ENCODE measurements at places on chromosomes 12 and 14. TPM values are rescaled to one million over a fixed set of nuclear protein-coding genes. Genes with fewer than 3 reads are reported as not detected.

DNA sequence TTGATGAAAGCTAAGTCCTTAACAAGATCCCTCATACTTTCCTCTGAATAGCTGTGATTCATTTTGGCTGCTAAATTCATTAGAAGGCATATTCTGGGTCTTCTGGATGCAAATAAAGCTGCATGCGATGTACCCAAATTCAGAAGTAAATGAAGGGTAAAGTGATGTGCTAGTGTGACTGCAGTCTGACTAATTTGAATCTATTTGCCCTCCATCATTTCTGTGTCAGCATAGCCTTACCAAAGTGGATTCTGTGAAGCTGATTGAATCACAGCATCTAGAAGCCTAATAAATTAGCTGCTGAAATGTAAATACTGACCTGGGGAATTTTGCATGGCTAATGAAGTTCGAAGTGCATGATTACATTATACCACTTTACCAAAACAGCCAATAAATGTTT is 162.2 kb downstream of the TPH2 start:
- no peaks in the 10 kb centered on the region for H3K27me3 ChIP-seq
- H3K36me3 ChIP-seq, result no peaks in the 10 kb centered on the region
- H3K4me1 ChIP-seq, result no peaks in the 10 kb centered on the region
- DNase-seq, result no peak

GRCh38 chr12:117282490-117282889 is 78.9 kb downstream of the NOS1 start:
- no peak overlapping the region for H3K27ac ChIP-seq
- H3K4me3 ChIP-seq, result no peak overlapping the region
- no peaks in the 10 kb centered on the region for H3K36me3 ChIP-seq
- no peak for DNase-seq
- no peaks in the 10 kb centered on the region for H3K4me1 ChIP-seq
- H3K27me3 ChIP-seq, result peaks cover 8% of the 10 kb centered on the region

GRCh38 chr14:77918448-77918847 is 118.5 kb downstream of the ADCK1 start:
- H3K4me1 ChIP-seq, result no peaks in the 10 kb centered on the region
- H3K27ac ChIP-seq, result no peak overlapping the region
- H3K4me3 ChIP-seq, result no peak overlapping the region
- DNase-seq, result no peak

DNA sequence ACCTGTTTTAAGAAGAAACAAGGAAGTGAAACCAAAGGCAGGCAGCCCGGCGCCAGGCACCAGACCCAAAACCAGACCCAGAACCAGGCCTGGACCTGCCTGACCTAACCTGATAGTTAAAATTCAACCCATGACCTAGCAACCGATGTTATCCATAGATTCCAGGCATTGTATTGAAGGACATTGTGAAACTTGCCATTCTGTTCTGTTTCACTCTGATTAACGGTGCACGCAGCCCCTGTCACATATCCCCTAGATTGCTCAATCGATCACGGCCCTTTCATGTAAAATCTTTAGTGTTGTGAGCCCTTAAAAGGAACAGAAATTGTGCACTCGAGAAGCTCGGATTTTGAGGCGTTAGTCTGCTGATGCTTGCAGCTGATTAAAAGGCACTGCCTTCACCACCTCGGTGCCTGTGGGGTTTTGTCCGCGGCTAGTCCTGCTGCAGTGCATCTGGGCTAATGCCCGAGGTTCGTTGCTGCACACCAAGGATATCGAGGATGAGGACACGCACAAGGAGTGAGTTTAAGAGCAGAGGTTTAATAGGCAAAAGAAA is 262.5 kb upstream of the TMEM132C start:
- no peaks in the 10 kb centered on the region for H3K36me3 ChIP-seq
- no peaks in the 10 kb centered on the region for H3K27me3 ChIP-seq
- H3K27ac ChIP-seq, result no peak overlapping the region

TRIM9 gene
- total RNA-seq, result 0.92 TPM

- H3K27ac ChIP-seq, result no peak overlapping the region
- peaks cover 13% of the 10 kb centered on the region for H3K4me1 ChIP-seq
Observed at GRCh38 chr12:2640281-2640680, 154.5 kb upstream of the FKBP4 start.

CIROP gene
- not detected for total RNA-seq

GRCh38 chr12:131218026-131218922 is 264.6 kb downstream of the ADGRD1 start:
- H3K4me3 ChIP-seq, result no peak overlapping the region
- no peak overlapping the region for H3K27ac ChIP-seq
- H3K27me3 ChIP-seq, result no peaks in the 10 kb centered on the region
- peaks cover 4% of the 10 kb centered on the region for H3K4me1 ChIP-seq

DNA sequence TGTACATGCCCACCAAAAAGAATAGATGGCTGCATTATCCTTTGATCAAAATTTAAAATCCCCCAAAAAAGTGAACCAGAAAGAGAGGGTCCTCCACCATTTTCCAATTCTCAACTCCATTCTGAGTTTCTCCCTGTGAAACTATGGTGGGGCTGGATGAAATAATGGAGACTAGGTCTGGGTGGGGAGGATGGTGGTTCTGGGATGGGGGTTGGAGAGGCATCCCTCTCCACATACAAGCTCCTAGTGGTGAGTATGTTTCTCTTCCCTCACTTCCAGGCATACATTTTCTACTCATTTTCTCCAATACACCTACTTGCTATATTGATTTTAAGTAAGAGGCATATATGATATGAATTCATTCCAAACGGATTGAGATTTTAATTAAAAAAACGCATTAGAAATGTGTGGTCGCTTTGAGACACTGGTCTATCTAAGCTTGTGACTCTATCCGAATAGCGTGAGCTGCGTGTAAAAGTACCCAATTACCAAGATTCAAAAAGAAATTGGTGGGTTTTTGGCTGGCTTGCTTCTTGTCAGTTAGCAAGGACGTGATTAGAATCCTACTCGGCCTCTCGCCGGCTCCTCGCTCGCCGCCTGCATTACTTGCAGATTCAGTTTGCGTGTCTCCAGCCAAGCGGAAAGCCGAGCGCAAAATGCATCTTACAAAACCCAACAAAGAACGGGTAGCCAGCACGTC is 3.4 kb downstream of the ASCL1 start:
- H3K36me3 ChIP-seq, result no peaks in the 10 kb centered on the region
- peaks cover 12% of the 10 kb centered on the region for H3K4me1 ChIP-seq
- peaks cover 95% of the 10 kb centered on the region for H3K27me3 ChIP-seq
- no peak overlapping the region for H3K27ac ChIP-seq

DNA sequence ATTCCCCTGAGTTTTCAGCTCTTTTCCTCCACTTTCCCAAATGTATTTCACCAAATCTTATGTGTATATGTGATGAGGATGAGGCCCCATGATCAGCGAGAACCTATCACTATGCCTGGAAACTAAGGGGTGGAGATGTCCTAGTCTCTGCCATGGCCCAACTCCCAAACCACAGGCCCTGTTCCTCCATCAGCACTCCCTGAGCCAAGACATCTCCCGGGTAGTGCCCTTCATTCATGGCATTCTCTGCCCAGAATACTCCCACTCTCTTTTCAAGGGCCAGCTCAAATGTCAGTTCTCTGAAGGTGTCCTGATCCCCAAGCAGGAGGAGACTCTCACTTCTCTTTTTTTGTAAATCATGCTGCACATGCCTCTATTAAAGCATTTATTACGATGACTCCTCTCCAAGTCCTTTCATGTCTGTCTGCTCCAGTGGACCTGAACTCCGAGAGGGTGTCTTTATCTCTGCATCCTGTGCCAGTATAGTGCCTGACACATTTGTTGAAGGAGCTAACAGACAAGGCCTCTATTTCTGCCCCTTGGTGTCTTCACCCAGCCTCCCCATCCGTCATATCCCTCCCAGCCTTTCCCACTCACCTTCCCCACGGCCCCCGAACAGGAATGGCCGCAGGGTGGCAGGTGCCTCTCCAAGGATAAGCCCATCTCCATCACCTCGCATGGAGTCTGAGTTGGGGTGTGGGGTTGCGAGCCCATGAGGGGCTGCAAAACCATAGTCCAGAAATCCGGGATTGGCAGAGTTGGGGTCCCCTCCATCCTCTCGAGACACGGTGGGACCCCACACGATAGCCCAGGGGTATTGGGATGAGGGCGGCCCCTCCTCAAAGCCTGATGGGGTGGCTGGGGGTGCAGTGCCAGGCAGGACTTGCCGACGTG is 3.7 kb downstream of the PIANP start:
- H3K36me3 ChIP-seq, result no peaks in the 10 kb centered on the region
- no peak overlapping the region for H3K4me3 ChIP-seq
- H3K4me1 ChIP-seq, result peaks cover 12% of the 10 kb centered on the region
- DNase-seq, result no peak
- peaks cover 46% of the 10 kb centered on the region for H3K27me3 ChIP-seq

DNA sequence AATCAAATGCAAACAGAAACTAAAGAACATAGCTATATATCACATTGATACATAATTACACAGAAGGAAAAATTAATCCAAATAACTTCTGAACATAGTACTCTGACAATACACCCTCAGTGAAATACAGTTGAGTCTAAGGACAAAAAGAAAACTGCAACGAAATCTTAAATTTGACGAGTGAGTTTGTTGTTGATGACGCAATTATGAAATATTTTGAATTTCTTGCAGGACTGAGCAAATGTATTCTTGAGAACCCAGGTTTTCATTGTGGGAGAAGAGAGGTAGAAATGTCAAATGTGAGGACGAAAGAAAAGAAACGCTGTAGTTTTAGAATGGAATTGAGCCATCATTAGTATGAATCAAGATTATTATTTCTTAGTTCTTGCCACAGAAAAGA is 46.3 kb downstream of the EGLN3 start:
- H3K4me1 ChIP-seq, result no peaks in the 10 kb centered on the region
- no peaks in the 10 kb centered on the region for H3K36me3 ChIP-seq
- no peak overlapping the region for H3K4me3 ChIP-seq
- no peak overlapping the region for H3K27ac ChIP-seq

DNA sequence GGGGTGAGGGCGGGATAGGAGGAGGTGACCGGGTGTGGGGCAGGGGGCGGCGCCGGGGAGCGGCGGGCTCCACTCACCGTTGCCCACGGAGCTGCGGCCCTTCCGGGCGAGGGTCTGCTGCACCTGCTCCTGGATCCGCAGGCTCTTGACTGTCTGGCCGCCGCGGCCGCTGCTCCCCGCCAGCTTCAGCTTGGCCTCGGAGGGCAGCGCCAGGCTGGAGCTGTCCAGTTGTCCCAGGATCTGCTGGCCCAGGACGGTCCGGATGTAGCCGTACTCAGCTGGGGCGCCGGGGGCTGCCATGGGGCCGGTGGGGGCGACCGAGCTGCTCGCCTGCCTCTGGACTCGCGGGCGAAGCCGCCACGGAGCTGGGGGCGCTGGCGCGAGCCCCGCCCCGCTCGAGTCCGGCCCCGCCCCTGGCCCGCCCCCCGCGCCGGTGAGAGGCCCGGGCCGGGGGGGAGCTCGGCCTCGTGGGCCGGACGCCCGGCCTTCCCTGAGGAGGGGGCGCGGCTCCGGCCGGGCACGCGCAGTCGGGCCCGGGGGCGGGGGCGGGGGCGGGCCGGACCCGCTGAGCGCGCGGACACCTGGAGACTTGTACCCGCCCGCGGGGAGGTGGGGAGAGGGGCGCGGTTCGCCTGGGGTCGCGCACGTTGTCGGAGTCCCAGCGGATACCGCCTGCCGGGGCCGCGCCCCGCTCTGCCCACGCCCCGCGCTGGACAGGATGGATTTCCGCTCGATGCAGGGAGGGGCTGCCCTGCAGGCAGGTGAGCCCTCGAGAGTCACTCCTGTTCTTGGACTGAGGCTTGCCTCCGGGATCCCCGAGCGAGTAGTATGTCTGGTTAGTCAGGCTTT is at the start of gene PKP2:
PKP2 (minus strand) TSS at position 346 of the 849 bp plus-strand sequence; CDS start at position 300, 46 bp downstream.
- DNase-seq, result peak; percentile 80
- H3K36me3 ChIP-seq, result no peaks in the 10 kb centered on the region
- peak within 1 kb of the TSS; percentile 49 for H3K27ac ChIP-seq
- peaks cover 45% of the 10 kb centered on the region for H3K4me1 ChIP-seq
- H3K4me3 ChIP-seq, result peak within 1 kb of the TSS; percentile 63

- no peak for DNase-seq
- no peaks in the 10 kb centered on the region for H3K36me3 ChIP-seq
- no peak overlapping the region for H3K4me3 ChIP-seq
- H3K27me3 ChIP-seq, result peaks cover 73% of the 10 kb centered on the region
Observed at GRCh38 chr12:49334681-49335080, 2.3 kb downstream of the C1QL4 start.

GRCh38 chr14:91202234-91202974 is 42.1 kb downstream of the GPR68 start:
- DNase-seq, result peak; percentile 66
- peaks cover 26% of the 10 kb centered on the region for H3K4me1 ChIP-seq
- H3K27ac ChIP-seq, result peak overlapping the region; percentile 77
- H3K4me3 ChIP-seq, result no peak overlapping the region

DNA sequence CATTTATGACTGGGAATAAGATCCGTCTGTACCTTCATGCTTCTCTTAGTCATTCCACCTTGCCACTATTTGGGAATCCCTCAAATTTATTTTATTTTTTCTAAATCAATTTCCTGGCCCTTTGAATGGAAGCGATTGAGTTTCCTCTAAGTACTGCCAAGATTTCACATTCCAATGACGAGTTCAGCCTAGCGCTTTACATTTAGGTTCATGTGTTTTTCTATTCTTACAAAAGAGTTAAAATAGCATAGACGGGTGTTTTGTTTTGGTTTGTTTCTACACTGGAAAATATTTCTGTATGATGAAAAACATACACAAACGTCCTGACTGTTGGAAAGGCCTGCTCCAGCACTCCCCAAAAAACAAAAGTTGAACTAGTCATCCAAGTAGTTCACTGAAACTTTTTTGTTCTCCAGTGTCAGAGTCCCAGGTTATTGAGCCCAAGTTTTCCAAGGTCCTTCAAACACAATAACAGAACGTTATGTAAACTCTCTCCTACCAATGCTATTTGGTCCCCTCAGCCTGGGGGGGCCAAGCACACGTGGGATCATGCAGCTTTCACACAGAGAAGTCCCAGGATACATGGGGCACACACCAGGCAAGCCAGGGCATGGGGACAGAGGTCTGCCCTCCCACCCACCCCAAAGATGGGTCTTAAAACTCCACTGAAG is 74.8 kb upstream of the FOXN3 start:
- H3K36me3 ChIP-seq, result no peaks in the 10 kb centered on the region
- no peaks in the 10 kb centered on the region for H3K4me1 ChIP-seq
- no peak for DNase-seq
- no peaks in the 10 kb centered on the region for H3K27me3 ChIP-seq
- no peak overlapping the region for H3K27ac ChIP-seq

- no peaks in the 10 kb centered on the region for H3K36me3 ChIP-seq
- no peaks in the 10 kb centered on the region for H3K4me1 ChIP-seq
- no peak for DNase-seq
- no peak overlapping the region for H3K4me3 ChIP-seq
- no peak overlapping the region for H3K27ac ChIP-seq
- H3K27me3 ChIP-seq, result no peaks in the 10 kb centered on the region
Observed at GRCh38 chr12:80632835-80633234, 74.6 kb upstream of the MYF6 start.

TAS2R10 gene
- total RNA-seq, result 0.35 TPM

DNA sequence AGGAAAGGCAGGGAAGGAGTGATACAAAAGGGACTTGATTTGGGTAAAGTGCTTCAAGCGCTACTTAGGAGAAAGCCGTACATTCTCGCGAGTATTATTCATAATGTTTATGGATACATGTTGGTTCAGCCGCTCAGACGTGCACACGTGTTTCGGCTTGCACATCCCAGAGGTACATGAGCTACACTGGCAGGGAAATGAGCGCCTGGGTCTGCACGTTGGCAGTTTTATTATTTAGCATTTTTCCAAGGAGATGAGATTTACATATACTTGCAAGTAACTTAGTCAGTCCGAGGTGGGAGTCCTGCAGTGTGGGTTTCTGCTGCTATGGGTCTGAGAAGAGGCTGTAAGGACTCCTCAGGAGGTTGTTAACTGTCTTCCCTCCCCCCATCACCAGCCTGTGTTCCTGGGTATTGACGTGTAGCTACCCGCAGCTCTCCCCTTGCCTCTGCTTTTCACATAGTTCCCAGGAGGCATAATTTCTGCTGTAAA is 1.5 kb downstream of the PRKCH start:
- H3K27ac ChIP-seq, result peak overlapping the region; percentile 89
- H3K4me1 ChIP-seq, result peaks cover 25% of the 10 kb centered on the region
- H3K36me3 ChIP-seq, result no peaks in the 10 kb centered on the region
- peak overlapping the region; percentile 79 for H3K4me3 ChIP-seq
- DNase-seq, result peak; percentile 59
